ENCODE measurements at places on chromosomes 4 and X.

DNA sequence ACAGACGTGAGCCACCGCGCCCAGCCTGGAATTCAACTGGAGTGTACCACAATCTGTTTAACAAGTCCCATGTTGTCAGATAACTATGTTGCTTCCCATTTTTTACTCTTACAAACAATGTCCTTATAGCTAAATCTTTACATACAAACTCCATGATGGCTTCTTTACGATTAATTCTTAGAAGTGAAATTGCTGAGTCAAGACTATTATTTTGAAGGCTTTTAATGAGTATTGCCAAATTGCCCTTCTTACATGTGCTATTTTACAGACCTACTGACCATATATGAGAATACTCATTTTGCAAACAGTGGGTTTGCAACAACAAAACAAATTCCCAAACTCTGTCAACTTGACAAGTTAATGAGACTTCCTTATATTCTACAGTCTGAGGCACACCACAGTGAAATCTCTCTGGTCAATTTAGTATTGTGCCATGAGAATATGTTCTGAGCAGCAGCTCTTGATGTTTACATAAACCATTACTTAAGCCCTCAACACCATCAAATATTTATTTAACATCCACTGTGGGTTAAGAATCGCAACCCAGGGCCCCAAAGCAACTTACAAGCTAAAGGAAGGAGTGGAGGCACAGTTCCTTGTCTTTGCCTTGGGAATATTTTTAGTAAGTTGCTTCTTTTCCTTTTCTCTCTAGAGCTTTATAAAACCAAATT lies 128.5 kb downstream of the SPRY1 start:
- peak; percentile 18 for DNase-seq

GRCh38 chr4:111512081-111512783 lies 633.0 kb upstream of the FAM241A start:
- no peak for DNase-seq

- DNase-seq, result no peak
These were observed 18.7 kb upstream of the XPNPEP2 start for GRCh38 chrX:129719931-129720530.

DNA sequence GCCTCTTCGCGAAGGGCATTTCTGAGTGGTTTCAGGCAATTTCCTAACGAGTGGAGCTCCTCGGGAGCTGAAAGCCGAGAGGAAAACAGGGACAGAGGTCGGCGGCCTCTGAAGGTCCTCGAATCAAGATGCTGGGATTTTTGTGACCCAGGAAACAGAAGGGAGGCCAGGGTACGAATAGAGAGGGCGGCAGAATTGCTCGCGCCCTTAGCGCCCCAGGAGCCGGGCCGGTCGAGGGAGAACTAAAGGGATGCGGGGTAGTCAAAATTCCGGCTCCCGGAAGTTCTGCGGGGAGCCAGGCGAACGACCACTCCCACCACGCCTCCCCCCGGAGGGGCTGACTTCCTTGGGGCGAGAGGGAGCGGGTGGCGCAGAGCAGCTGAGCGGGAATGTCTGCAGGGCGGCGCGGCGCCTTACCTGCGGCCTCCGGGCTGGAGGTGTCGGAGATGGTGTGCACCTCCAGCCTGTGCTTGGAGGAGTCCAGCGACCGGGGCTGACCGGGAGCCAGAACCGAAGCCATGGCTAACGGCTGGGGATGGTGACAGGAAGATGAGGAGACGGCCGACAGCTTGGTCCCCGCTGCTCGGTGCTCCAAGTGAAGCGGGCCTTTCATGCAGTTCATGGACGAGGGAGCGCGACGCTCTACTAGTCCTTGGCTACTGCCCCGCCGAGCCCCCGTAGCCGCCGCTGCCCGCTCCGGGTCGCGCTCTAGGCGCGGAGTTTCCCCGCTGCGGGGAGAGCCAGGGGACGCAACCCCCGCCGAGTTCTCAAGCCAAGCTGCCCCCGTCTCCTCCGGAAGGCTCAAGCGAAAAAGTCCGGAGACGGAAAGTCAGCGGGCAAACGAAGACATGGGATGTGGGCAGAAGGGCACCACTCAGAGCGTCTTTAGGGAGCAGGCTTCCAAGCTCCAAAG lies 782 bp downstream of the PITX2 start:
- DNase-seq, result no peak

DNA sequence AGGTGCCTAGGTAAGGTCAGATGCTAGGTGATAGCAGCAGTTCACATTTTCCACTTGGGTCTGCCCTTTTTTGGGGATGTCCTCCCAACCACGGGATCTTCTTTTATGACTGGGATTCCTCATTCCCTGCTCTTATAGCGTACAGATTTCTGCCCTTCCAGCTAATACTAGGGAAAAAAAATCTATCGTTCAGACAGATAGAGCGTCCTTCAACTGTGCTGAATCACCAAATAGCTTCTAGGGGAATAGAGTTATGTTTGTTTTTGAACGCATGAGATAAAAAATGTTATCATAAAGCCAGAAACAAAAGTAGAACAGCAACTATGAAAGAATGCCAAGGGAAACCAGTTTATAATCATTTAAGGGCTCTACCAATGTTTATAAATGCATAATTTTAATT lies 13.0 kb downstream of the RAP2C start:
- DNase-seq, result no peak

DNA sequence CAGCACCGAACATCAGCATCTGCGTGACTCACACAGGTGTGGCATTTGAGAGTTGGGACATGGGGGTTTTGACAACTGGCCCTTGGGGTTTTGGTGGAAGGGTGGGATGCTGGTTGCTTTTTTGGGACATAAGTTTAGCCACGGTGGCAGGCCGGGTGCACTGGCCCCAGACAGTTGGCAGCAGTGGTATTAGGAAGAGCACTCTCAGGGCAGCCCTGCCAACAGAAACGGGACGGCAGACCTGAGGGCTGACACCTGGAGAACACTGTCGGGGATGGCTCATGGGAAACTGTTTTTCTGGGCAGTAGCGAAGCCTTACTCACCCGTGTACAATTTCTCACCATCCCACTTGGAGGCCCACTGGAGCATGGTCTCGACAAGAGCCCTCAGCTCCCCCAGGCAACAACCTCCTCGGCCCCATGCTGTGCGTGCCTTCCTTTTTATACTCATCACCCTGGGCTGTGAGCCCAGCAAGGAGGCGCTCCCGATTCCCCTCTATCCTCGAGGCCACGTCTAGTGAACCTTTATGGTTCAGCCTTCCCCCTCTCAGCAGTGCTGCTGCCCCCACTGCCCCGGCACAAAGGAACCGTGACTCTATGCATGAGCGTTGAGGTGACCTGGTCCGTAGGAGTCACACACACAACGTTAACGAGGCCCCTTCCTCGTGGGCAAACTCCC lies 30.6 kb downstream of the WDR1 start:
- no peak for DNase-seq

All from MV-4-11 (cell line).